ENCODE measurements at places on chromosomes 13 and 19. TPM values are rescaled to one million over a fixed set of nuclear protein-coding genes. Genes with fewer than 3 reads are reported as not detected.

Gene ZNF729
- not detected for total RNA-seq

Gene GFY
- total RNA-seq = not detected

Gene WDR88
- not detected for total RNA-seq

Gene EFNB2
- total RNA-seq = 50.4 TPM

Measured in omental fat pad (tissue), 4 donors.